AG10803 (cell line): ENCODE measurements at places on chromosomes 4 and X.
A peak's percentile ranks its signal among the peaks of the same experiment; 100 is the strongest.

DNA sequence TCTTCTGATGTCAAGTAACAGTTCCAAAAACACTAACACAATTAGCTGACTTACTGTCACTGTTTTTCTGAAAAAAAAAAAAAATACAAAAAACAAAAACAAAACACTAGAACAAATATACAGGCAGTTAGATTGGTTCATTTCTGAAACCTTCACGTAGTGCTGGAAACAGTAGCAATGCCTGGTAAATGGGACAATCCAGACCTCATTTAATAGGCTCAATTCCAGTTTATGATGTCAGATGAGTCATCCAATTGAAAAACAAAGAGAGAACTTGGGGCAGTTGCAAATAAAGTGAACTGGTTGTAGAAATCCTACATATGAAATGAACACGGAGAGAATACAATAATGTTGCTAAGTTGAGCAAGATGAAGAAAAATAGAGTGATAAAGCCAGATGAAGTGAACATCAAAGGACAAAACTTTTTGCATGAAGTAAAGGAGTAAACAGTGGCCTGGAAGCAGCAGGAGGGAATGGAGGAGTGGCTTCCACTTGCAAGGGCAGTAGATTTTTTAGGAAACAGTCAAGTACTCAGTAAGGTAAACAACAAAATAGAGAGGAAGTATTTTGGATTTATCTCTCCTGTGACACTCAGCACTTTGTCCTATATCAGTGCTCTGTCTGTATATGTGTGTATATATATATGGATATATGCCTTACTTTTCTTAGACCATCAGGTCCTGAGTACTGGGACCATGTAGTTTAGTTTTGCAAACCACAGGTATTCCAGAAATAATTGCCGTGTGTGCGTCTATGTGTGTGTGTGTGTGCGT lies 39.3 kb upstream of the MAGEA10 start:
- DNase-seq: no peak

DNA sequence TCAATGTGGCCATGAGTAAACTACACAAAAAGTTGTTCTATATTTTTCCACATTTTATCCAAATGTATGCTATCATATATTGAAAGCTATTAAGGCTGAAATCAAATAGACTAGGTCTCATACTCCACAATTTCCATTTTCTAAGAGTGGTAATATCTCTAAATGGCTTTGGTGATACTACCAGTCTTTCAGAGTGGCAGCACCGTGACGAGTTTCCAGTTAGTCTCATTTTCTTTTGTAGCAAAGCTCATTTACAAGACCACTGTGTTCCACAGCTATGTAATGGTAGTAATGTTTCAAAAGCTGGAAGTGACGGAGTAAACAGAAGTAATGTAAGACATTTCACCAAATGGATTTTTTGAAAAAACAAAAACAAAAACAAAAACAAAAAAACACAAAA lies 228.2 kb downstream of the PPP3CA start:
- no peak for DNase-seq

DNA sequence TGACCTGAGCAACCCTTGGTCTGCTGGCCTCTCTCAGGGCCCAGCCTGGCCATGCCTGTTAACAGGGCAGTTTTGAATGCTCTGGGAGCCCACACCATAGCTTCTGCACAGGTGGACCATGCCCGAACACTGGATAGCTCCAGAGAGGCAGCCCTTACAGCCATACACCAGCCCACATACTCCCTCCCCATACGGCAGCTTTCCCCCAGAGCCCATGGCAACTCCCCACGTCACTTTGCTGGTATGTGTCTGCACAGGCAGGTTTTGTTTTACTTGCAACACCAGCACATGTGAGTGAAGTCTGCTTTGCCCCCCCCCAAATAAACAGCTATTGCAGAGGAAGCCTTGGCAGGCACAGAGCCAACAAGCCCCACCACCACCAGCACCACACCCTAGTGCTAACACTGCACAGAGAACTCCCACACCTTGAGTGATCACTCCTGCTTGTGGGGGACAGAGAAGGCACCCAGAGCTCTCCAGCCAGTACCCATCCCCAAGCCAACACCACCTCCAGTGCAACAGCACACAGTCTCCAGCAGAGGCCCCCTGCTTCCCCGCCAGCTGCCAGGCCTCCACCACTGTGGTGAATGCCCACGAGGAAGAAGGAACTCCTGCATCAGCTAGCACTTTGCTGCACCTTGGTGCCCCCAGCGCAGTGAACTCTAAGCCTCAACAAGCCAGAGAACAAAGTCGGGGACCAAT lies 87.3 kb downstream of the STPG2 start:
- no peak for DNase-seq

DNA sequence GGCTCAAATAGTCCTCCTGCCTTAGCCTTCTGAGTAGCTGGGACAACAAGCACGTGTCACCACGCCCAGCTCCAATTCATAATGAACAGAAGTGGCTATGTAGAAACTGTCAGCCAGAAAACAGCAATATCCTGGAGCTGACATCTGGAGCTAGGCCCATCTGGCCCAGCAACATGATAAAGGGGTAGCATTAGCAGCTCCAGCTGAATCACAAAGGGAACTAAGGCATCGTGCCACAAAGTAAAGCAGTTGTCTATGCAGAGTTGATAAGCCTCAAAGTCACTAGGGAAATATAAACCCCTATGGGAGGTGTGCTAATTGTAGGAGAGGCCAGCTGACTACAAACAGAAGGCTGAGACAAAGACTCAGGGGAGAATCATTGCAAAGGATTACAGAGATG lies 270.5 kb upstream of the GPC4 start:
- no peak for DNase-seq

DNA sequence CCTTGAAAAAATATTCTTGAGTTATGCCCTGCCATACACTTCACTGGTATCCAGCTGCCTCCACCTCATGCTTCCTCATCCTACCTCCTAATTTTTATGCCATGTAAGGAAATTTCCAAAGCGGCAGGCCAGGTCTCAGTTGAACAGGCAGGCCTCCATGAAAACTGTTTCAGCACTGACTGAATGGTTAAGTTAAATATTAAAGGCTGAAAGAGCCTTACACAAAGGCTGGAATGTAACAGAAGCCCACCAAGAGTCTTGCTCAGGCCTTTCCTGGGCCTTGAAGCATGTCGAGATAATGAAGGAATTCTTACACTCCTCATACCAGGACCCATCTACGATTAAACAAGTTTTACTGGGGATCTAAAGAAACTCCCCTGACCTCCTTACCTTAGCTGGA lies 359.6 kb upstream of the NOCT start:
- DNase-seq: no peak

DNA sequence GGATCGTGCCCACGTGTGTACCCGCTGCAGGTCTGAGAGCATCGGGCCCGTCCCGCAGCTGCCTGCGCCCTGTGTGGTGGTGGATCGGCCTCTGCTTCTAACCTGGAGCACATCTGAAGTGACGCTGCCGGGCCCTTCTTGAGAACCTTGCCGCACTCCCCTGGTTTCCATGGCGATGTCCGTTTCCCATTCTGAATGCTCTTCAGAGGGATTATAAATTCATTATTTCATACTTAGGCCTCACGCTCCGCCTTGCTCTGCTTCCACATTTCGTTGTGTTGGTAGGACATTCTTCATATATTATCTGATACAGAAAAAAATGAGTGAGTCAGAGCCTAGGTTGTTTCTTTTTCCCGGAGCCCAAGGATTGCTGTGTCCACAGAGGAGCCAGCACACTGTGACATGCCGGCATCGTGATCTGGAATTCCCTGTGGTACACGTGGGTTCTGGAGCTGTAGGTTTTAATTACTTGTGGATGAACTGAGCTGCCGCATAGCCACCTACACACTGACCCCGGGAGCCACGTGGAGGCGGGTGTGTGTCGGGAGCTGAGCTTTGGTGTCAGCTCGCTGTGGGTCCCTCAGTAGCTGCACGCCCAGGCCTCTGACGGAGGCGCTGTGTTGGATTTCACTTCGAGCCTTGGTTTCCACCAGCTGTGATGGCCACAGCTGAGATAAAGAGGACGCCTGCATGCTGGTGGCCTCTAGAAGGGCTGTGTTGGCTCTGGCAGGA lies 63.4 kb downstream of the PSAPL1 start:
- DNase-seq: peak; percentile 17

GRCh38 chr4:139330283-139330682 lies 28.0 kb upstream of the NDUFC1 start:
- no peak for DNase-seq

GRCh38 chr4:130812117-130812765 lies 1716.3 kb downstream of the C4orf33 start:
- no peak for DNase-seq

DNA sequence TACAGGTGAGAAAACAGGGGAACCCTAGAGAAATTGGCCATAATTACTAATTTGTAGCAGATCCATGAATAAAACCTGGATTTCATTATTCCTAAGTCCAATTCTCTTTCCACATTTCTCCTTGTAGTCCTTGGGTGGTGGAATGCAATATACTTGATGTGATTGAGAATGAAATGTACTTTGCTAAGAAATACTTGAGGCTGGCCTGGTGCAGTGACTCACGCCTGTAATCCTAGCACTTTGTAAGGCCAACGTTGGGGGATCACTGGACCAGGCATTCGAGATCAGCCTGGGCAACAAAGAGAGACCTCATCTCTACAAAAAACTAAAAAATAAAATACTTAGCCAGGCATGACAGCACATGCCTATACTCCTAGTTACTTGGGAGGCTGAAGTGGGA lies 15.9 kb downstream of the TMEM184C start:
- peak; percentile 34 for DNase-seq

- DNase-seq: no peak
These were observed 1047.3 kb downstream of the PCDH18 start for GRCh38 chr4:136484996-136485395.

GRCh38 chr4:186676531-186677161 lies 47.0 kb downstream of the FAT1 start:
- DNase-seq: peak; percentile 89

DNA sequence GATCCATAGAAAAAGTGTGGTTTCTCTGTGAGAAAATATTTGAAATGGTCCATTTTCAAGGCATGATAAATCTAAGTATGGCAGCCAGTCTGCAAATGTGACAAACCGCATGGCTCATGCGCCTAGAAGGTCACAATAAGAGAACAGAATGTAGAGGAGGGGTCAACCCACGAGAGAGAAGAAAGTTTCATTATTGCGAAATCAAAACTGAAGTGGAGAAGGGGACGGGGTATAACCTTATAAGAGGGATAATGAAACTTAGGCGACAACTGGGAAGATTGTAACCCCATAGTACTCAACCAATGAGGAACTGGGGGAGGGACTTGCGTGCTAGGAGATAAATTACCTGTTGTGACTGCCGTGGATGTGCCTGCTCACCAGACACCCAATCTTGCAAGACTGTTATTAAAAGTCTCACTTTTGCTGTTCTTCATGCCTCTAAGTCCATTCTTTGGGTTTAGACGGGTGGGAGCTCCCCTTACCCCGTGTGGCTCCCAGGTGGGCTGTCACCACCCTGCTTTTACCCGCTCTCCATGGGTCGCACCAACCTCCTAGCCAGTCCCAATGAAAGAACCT lies 21.3 kb upstream of the ZCCHC4 start:
- DNase-seq: no peak

GRCh38 chrX:9670136-9670814 lies 95.4 kb downstream of the GPR143 start:
- peak; percentile 23 for DNase-seq
